ENCODE measurements at places on chromosomes 4 and X. TPM values are rescaled to one million over a fixed set of nuclear protein-coding genes. Genes with fewer than 3 reads are reported as not detected.

The GYPA gene
- not detected for total RNA-seq

GRCh38 chr4:149825336-149825735 is 9.7 kb upstream of the IQCM start:
- H3K4me3 ChIP-seq, result no peak overlapping the region
- peaks cover 35% of the 10 kb centered on the region for H3K4me1 ChIP-seq
- H3K27ac ChIP-seq, result no peak overlapping the region
- no peaks in the 10 kb centered on the region for H3K36me3 ChIP-seq

The CFAP299 gene
- not detected for total RNA-seq

The PRR32 gene
- total RNA-seq, result not detected

- no peak overlapping the region for H3K4me3 ChIP-seq
- H3K4me1 ChIP-seq, result peaks cover 14% of the 10 kb centered on the region
- H3K36me3 ChIP-seq, result no peaks in the 10 kb centered on the region
- no peak overlapping the region for H3K27ac ChIP-seq
- DNase-seq, result peak; percentile 61
- H3K27me3 ChIP-seq, result no peaks in the 10 kb centered on the region
These were observed 262.6 kb upstream of the BMP3 start for GRCh38 chr4:80767944-80768343.

DNA sequence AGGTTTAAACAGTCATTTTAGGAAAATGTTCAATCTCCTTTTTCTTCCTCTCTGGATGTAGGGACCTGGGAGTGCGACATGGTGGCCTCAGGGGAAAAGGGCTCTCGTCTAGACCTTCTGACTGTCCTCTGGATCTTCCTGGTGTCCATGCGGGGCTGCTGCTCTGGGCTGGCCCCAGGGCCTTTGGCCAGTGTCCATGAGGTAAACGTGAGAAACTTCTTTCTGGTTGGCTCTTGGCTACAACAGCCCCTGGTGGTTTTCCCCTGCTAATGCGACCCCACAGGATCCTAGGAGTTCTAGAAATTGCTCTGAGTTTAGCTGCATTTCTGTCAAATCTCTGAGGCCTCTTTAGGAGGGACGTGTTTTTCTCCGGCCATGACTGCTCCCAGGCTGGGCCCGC is 85.7 kb downstream of the MFAP3L start:
- no peaks in the 10 kb centered on the region for H3K4me1 ChIP-seq
- H3K27ac ChIP-seq, result no peak overlapping the region
- no peaks in the 10 kb centered on the region for H3K36me3 ChIP-seq
- no peaks in the 10 kb centered on the region for H3K27me3 ChIP-seq

GRCh38 chr4:137623013-137623412 is 90.7 kb upstream of the PCDH18 start:
- no peak overlapping the region for H3K27ac ChIP-seq
- no peak overlapping the region for H3K4me3 ChIP-seq
- no peaks in the 10 kb centered on the region for H3K27me3 ChIP-seq
- DNase-seq, result no peak
- H3K36me3 ChIP-seq, result no peaks in the 10 kb centered on the region

DNA sequence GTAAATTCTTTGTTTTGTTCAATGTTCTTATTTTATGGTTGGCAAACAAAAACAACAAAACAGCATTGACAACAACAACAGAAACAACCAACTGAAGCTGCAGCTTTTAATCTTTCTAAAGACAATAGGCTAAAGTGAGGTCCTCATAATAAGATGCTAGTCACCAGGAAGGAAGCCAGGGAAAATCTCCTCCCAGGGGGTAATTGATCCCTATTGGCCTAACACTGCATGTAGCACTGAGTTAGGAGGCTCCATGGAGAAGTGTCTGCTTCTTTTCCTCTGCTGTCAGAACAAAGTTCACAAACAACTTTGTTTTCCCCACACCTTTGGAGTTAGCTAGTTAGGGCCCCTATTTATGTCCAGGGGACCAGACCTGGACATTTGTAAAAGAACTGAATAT is 4.7 kb upstream of the LRAT start:
- H3K36me3 ChIP-seq, result no peaks in the 10 kb centered on the region
- DNase-seq, result peak; percentile 7
- peaks cover 22% of the 10 kb centered on the region for H3K4me1 ChIP-seq
- no peaks in the 10 kb centered on the region for H3K27me3 ChIP-seq
- peak overlapping the region; percentile 57 for H3K27ac ChIP-seq

The ADH1A gene
- not detected for total RNA-seq

The TMEM31 gene
- not detected for total RNA-seq

- no peak overlapping the region for H3K27ac ChIP-seq
- DNase-seq, result no peak
- no peaks in the 10 kb centered on the region for H3K36me3 ChIP-seq
- no peaks in the 10 kb centered on the region for H3K4me1 ChIP-seq
- no peaks in the 10 kb centered on the region for H3K27me3 ChIP-seq
These were observed 84.5 kb downstream of the MAGEB17 start for GRCh38 chrX:16251782-16252181.

DNA sequence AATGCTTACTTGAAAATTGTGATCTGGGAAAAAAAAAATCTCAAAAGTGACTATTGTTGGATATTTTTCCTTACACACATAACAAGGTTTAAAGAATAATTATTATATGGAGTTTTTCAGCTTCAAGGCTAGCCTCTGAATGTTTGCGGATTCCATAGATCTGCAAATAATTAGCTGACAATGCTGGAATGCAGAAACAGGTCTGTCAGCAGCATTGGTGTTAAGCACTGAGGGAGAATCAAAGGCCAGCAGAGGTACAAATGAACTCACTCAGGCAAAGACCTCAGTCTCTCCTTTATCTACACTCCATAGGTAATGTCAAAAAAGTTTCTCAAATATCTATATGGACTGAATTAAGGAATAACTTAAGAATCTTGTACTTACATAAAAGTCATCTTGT is 35.1 kb downstream of the SMIM31 start:
- no peaks in the 10 kb centered on the region for H3K4me1 ChIP-seq
- no peak overlapping the region for H3K27ac ChIP-seq
- no peak for DNase-seq
- H3K27me3 ChIP-seq, result no peaks in the 10 kb centered on the region
- H3K36me3 ChIP-seq, result no peaks in the 10 kb centered on the region
- no peak overlapping the region for H3K4me3 ChIP-seq

DNA sequence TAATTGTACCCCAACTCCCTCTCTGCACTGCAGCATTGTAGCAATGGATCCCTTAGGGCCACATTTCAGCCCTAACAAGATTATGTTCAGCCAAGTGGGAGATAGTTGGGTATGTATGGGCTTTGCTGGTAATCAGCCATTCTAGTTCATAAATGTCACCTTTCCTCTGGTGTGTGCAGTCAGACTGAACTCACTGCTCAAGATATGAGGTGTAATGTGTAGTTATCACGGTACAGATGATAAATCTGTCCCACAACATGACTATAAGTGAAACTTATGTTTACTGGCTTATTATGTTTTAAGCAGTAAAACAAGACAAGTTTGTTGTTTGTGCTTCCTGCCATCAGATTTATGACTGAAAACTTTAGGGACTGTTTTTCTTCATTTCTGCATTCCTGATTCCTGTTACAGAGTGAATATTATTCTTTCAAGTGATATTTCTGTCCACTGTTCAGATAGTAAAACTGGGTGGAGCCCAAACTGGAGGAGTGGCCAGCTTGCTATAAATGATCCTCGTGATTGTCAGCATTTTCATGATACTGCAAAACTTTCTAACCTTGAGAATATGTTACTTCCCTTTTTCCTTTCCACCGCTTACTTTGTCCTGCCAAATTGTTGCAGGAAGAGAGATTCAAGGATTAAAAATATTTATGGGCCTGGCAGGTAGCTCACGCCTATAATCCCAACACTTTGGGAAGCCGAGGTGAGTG is 44.9 kb downstream of the ANAPC4 start:
- H3K4me3 ChIP-seq, result no peak overlapping the region
- no peaks in the 10 kb centered on the region for H3K36me3 ChIP-seq
- no peaks in the 10 kb centered on the region for H3K4me1 ChIP-seq
- H3K27ac ChIP-seq, result no peak overlapping the region
- H3K27me3 ChIP-seq, result no peaks in the 10 kb centered on the region

The XAGE2 gene
- not detected for total RNA-seq

The TBC1D1 gene
- total RNA-seq, result 89.0 TPM

The BTK gene
- total RNA-seq, result not detected

All from PC-3 (cell line).